ENCODE measurements at places on chromosomes 13 and 19.

GRCh38 chr19:49667473-49667872, 1.7 kb downstream of the BCL2L12 start:
- no peak for DNase-seq

DNA sequence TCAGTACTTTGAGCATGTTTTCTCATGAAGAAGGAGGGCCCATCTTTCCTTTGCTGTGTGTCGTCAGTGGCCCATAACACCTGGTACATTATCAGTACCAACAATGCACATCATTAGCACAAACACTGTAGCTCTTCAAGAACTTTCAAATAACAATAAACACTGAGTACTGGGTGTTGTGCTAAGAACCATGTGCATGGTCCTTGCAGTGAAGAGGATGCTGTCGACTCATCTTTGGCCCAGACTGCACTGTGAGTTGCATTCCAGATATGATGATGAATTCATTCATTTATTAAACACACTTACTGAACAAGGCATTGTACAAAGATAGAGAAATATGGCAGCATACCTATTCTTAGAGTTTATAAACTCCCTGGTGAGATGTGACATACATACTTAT, 55.8 kb downstream of the FLT3 start:
- DNase-seq = no peak

GRCh38 chr19:6041991-6042481, 64.1 kb upstream of the RANBP3 start:
- no peak for DNase-seq

DNA sequence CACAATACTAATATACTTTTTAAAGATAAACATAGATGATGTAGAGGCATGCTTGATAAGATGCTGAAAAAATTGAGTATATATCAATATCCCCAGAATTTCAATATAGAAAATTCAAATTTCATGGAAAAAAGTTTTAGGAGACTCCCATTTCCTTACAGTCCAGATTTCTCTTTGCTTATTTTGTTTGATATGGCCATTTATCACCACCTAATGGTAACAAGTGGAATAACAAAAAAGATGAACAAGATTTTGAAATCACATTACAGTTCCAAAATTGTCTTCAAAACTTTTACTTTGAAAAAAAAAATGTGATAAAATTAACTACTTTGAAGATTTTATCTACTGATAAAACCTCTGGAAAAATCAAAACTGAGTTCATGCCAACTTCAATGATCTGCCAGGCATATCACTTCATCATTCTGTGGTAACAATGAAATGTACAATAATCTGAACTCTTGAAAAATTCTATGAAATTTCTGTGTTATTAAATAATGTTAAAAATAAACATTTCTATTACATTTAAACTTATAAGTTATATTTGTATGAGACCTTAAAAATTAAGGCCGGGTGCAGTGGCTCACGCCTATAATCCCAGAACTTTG, 17.5 kb downstream of the MIPEP start:
- no peak for DNase-seq

DNA sequence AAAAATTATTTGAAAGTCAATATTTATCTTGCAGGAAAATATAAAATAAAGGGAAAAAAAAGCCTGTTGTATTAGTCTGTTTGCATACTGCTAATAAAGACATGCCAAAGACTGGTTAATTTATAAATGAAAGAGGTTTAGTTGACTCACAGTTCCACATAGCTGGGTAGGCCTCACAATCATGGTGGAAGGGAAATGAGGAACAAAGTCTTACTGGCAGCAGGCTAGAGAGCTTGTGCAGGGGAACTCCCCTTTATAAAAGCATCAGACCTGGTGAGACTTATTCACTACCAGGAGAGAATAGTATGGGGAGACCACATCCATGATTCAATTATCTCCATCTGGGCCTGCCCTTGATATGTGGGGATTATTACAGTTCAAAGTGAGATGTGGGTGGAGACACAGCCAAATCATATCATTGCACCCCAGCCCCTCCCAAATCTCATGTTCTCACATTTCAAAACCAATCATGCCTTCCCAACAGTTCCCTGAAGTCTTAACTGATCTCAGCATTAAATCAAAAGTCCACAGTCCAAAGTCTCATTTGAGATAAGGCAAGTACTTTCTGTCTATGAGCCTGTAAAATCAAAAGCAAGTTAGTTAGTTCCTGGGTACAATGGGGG, 1416.5 kb upstream of the SPRY2 start:
- no peak for DNase-seq

DNA sequence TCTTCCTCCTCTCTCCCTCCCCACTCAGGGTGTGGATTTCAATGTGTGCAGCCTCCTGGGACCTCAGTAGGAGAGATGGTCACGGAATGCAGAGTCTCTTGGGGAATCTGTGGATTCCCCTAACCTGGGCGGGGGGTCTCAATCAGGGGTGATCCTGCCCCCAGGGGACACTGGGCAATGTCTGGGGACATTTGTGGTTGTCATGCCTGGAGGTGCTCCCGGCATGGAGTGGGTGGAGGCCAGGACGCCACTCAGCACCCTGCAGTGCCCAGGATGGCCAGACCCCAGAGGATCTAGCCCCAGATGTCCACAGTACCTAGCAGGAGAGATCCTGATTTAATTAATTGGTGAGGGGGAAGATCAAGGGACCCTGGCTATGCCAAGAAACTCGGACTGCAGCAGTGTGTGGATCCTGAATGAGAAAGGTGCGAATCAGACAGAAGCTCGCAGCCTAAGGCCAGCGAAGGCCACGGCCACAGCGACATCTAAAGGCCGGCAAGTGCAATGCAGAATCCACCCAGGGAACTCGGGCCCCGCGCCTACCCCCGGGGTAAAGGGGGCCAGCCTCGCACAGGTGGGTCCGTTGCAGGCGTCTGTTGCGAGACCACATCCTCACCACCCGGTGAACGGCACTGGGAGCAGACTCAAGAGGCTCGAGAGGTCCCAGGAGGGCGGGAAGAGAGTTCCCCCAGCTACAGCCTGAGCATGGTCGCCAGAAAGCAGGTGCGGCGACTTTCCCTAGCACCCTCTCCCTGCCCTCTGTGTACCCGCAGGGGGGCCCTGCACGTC, 88.8 kb downstream of the GNG7 start:
- DNase-seq = no peak

DNA sequence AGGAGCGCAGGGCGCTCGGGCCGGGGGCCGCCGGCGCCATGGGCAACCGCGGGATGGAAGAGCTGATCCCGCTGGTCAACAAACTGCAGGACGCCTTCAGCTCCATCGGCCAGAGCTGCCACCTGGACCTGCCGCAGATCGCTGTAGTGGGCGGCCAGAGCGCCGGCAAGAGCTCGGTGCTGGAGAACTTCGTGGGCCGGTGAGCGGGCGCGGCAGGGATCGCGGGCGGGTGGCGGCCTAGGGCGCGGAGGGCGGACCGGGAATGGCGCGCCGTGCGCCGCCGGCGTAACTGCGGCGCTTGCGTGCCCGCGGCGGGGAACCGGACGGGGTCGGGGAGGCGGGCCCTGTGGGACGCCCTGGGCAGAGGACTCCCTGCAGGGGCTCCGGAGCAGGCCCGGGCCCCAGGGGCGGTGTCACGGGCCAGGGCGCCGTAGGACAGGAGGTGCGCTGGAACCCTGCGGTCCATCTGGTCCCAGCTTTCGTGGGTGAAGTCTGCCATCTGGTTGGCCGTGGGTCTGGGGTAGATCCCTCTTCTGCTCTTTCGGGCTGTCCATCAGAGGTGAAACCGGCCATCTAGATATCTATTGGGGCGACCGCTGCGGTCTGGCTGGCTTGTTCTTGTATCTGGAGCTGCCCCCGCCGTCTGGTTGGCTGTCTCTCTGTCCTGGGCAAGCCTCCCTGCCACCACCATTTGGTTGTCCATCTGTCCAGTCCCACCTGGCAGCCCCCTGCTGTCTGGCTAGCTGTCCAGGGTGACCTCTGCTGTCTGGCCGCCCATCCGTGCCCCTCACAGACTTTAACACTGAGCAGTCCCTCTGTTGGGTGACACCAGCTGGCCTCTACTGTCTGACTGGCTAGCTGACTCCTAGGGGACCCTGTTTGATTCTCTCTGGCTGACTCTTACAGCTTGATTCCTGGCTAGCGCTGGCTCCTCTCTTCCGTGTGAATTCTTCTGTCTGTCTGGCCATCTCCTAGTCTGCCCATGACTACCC, 622 bp downstream of the DNM2 start:
- DNase-seq = peak; percentile 16

DNA sequence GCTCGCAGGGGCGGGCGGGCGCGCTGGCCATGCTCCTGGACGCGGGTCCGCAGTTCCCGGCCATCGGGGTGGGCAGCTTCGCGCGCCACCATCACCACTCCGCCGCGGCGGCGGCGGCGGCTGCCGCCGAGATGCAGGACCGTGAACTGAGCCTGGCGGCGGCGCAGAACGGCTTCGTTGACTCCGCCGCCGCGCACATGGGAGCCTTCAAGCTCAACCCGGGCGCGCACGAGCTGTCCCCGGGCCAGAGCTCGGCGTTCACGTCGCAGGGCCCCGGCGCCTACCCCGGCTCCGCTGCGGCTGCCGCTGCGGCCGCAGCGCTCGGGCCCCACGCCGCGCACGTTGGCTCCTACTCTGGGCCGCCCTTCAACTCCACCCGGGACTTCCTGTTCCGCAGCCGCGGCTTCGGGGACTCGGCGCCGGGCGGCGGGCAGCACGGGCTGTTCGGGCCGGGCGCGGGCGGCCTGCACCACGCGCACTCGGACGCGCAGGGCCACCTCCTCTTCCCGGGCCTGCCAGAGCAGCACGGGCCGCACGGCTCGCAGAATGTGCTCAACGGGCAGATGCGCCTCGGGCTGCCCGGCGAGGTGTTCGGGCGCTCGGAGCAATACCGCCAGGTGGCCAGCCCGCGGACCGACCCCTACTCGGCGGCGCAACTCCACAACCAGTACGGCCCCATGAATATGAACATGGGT, 599 bp downstream of the ZIC2 start:
- DNase-seq = no peak

DNA sequence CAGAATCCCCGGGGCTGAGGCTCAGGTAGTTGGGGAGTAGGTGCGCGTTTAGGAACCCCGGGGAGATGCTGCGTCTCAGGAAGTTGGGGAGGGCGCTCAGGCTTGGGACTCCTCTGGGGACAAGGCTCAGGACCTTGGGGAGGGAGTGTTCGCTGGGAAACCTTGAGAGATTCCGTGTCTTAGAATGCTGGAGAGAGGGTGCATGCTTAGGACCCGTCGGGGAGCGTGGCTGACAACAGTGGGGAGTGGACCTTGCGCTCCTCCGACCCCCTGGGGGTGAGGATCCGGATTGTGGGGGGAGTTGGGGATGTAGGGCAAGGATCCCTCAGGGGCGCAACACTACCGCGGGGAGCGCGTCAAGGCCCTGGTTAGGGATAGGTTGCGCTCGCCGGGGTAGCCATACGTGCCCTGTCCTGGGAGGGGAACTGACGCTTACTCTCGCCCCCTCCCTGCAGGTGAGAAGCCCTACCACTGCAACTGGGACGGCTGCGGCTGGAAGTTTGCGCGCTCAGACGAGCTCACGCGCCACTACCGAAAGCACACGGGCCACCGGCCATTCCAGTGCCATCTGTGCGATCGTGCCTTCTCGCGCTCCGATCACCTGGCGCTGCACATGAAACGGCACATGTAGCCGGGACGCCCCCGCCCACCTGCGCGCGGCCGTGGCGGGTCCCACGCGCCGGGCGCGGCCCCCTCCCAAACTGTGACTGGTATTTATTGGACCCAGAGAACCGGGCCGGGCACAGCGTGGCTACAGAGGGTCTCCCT, 2.0 kb downstream of the KLF2 start:
- DNase-seq = no peak

GRCh38 chr19:33998739-33999345, 173.5 kb upstream of the LSM14A start:
- no peak for DNase-seq

DNA sequence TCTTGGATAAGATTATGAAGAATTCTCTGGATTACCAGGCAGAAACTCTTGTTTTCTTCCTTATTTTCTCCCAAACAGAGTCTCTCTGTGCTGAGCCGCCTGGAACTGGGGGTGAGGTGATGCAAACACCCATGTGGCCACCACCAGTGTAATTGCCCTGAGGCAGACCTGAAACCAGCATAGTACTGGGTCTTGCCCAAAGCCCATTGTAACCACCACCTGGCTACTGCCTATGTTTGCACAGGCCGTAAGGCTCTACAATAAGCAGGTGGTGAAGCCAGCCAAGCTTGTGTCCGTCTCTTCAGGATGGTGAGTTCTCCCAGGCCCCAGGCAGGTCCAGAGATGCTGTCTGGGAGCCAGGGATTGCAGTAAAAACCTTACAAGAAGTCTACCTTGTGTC, 18.9 kb upstream of the KBTBD7 start:
- DNase-seq = no peak

DNA sequence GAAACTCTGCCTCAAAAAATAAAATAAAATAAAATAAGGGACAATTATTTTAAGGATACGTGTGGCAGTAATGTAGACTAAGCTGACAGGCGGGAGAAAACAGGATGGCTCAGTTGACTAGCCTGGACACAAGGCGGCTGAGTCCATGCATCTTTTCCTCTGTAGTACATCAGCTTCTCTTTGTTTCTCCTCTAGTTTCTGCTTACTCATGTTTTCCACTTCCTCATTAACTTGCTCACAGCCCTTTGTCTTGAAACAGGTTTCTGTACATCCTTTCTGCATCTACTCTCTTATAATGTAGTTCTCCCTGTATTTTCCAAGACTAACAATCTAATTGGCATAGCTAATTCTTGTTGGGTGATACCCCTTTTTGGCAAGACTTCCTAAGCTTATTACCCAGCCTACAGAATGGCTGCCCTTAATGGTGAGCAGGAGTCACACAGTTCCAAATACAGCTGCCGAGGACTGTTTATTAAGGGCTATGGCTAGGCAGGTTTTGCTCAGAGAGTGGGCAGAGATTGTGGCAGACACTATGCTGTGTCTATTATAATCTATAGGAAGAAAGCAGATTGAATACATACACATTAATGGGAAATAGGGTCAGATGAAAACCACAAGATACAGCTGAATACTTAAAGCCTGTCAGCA, 58.7 kb upstream of the KLF5 start:
- no peak for DNase-seq

- DNase-seq = no peak
These were observed 355.2 kb downstream of the MTUS2 start for GRCh38 chr13:29175250-29175873.

- no peak for DNase-seq
These were observed 25.3 kb upstream of the SLC46A3 start for GRCh38 chr13:28744091-28744536.

- no peak for DNase-seq
These were observed 15.2 kb downstream of the IER2 start for GRCh38 chr19:13165162-13165997.

DNA sequence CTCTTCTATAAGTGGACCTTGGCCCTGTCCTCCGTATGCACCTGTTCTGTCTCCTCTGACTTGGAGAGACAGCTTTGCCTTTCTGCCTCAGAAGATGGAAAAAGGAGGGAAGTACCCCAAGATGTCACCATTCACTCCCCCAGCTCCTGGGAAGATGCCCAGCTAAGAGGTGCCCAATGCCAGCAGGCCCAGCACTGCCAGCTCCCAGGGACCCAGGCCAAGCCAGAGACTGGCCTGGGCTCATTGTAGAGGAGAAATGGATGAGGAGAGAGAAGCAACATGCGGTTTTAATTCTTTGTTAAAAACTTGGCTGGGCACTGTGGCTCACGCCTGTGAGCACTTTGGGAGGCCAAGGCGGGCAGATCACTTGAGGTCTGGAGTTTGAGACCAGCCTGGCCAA, 111.5 kb upstream of the ZNF507 start:
- no peak for DNase-seq

GRCh38 chr19:36009220-36009619, 607 bp upstream of the SYNE4 start:
- DNase-seq = peak; percentile 45

Data from stimulated activated CD4-positive, alpha-beta T cell treated with anti-CD3 and anti-CD28 coated beads, Interleukin-15, amount 100 ng/mL, for 48 hours (primary cell).